SJSA1 (cell line): ENCODE measurements at places on chromosomes 6 and 20. TPM values are rescaled to one million over a fixed set of nuclear protein-coding genes. Genes with fewer than 3 reads are reported as not detected.

GRCh38 chr6:81086991-81087390, 665.5 kb downstream of the TENT5A start:
- no peak for DNase-seq

DNA sequence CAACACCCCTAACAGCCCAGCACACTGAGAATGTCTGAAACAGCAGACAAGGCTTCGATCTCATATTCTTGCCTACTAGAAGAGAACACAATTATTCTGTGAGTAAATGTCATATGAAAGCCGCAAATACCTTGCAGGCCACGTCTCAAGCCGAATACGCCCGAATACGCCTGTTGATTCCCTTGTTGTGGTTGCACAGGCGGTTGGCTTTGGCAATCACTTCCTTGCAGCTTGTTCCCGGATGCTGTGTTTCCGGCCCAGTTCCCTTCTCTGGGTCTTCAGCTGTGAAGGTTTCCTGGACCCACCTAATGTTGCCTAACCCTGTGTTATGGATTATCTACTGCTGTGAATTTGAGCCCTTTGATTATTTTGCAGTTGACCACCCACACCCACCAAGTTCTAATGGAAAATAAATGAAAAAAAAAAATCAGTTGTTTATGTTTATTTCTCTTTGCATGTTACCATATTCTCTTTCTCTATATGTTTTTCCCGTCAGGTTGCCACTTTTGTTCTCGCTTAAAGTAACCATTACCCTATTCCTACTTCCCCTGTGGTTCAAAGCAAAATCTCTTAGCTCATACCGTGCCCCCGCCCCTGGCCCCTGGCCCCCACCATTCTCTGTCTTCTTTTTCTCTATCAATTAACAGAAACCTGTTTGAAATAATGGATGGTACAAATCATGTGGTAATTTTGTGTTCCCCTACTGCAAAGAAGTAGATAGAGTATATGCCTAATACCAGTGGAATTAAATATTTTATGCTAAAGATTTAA, 172.4 kb downstream of the ADGB start:
- no peak for DNase-seq

DNA sequence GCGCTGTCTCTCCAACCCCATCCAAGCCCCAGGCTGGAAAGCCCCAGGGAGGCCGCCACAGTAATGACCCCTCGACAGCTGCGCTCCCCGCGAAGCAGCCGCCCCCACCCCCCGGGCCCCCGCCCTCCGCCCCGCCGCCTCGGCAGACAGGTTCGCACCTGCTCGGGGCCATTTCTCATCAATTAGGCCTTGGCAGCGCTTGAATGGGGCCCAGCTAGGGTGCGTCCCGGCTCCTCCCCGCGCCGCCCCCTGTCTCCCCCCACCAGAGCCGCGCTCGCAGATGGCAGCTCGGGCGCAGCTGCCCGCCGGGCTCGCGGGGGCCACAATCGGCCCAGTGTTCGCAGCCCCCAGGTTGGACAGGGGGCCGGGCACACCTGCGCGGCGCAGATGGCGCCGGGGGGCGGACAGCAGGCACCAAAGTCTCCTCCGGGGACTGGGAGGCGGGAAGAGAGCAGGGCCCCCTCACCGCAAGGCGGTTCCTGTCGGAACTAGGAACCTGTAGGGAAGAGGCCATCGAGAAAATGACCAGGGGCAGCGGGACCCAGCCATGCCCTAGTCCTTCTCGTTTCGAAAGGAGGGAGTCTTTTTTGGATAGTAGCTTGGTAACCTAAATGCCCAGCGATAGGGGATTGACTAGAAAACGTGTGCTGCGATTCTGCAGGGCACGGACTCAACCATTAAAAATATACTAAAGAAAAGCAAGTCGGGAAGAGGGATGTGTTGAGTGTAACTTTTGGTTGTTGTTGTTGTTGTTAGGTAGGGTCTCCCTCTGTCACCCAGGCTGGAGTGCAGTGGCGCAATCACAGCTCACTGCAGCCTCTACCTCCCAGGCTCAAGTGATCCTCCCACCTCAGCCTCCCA, 83.2 kb upstream of the EYA2 start:
- peak; percentile 31 for DNase-seq

TSPO2 gene
- not detected in 2 replicates for total RNA-seq

SYNDIG1 gene
- not detected in 2 replicates for total RNA-seq

TAAR1 gene
- not detected in 2 replicates for total RNA-seq
